ENCODE measurements at places on chromosomes 5 and 9.

DNA sequence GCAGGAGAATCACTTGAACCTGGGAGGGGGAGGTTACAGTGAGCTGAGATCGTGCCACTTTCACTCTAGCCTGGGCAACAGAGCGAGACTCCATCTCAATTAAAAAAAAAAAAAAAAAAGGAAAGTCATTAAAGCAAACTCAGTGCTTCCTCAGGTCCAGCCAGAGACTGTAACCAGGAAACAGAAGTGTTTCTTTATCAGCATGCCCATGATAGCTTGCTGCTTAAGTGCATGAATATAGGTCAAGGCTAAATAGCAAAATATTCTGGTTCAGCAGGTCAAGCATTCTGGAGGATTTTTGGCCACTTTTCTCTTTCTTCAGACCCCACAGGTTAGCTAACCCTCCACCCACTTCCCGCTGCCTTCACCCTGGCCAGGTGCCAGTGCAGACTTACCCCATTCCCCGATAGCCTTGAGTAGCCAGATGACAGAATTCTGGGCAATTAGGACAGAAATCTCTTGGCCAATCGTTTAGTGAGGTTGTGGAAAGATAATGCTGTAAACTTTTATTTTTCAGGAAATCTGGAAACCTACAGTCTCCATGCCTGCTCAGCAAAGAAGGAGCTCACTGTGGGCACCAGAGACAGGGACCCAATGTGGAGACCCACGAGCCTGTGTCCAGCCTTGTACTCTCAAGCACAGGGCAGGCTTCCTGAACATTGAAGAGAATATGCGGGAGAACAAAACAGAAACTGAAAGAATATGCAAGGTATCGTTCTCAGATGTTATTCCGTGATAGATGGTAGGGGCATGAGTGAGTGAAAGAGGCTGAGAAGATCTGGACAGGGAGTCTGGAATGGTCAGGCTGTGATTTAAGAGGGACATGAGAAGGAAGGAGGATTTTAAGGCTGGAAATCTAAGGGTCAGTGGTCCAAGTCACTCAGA lies 4.2 kb upstream of the UGT3A2 start:
- DNase-seq = no peak

- DNase-seq = no peak
These were observed 24.7 kb downstream of the SLC1A3 start for GRCh38 chr5:36631154-36631553.

GRCh38 chr5:52893105-52893504 lies 96.0 kb upstream of the ITGA2 start:
- no peak for DNase-seq

GRCh38 chr9:21974722-21975409 lies 19.3 kb downstream of the CDKN2A start:
- peak; percentile 80 for DNase-seq

- DNase-seq = peak; percentile 98
These were observed 120.6 kb downstream of the C9orf50 start for GRCh38 chr9:129500161-129500862.

- no peak for DNase-seq
These were observed 10.6 kb upstream of the NR3C1 start for GRCh38 chr5:143413958-143414669.

DNA sequence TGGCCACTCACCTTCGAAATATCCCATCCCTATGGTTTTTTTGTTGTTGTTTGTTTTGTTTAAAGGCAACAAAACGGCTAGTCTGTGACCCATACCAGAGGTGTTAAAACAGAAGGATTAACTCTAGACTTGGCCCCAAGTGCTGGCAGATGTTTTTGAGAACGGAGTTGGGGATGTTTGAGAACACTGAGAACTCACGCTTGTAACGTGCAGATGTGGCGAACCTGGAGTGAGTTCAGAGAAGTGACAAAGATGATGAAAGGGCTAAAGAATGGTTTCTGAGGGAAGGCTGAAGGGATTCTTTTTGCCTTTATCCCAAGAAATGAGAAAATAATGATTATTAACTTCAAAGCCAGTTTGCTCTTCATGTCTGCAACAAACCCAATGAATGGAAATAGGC lies 286.5 kb downstream of the ZNF608 start:
- DNase-seq = no peak

- DNase-seq = peak; percentile 92
These were observed 49.0 kb downstream of the PSD2 start for GRCh38 chr5:139844472-139845145.

GRCh38 chr9:80885894-80886293 lies 803.5 kb downstream of the TLE1 start:
- DNase-seq = no peak

- peak; percentile 58 for DNase-seq
These were observed 1.3 kb upstream of the NRARP start for GRCh38 chr9:137303151-137303892.

- DNase-seq = no peak
These were observed 19.7 kb downstream of the ANXA2R start for GRCh38 chr5:43020399-43020746.

DNA sequence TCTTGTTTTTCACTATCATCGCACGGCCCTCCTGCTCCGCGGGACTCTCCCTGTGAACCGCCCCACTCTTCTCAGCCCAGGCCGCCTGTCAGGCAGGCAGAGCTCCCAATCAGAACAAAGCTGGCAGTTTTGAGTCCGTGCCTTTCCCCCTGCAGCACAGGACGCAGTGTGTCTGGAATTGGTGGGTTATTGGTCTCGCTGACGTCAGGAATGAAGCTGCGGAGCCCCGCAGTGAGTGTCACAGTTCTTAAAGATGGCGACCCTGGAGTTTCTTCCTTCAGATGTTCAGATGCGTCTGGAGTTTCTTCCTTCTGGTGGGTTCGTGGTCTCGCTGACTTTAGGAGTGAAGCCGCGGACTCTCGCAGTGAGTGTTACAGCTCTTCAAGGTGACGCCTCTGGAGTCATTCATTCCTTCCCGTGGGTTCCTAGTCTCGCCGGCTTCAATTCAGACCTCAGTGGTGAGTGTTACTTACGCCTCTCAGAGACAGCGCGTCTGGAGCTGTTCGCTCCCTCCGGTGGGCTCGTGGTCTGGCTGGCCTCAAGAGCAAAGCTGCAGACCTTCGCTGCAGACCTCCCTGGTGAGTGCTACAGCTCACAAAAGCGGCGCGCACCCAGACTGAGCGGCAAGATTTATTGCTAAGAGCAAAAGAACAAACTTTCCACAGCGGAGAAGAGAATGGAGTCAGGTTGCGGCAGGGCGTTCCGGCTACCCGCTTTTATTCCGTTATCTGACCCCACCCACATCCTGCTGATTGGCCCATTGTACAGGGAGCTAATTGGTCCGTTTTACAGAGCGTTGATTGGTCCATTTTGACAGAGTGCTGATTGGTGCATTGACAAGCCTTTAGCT lies 7.4 kb downstream of the ZDHHC11B start:
- peak; percentile 43 for DNase-seq

GRCh38 chr9:35627575-35627974 lies 9.4 kb upstream of the CD72 start:
- no peak for DNase-seq

GRCh38 chr5:160185626-160186360 lies 43.5 kb upstream of the FABP6 start:
- no peak for DNase-seq

DNA sequence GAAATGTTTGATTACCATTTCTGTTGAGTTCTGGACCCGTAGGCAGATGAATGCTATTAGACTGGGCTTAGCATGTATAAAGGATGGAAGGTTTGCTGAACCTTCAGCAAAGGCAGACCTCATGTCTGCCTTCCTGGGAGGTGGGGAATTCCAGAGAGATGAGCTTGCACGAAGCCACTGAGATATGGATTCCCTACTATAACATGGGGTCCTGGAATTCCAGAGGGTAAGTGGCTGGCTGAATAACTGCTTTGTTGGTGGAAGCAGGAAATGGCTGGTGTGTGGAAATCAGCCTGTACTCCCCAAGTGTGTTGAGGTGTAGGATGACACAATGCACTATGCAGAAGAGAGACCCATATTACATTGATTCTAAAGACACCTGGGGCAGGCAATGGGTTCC lies 526.4 kb downstream of the CTNND2 start:
- peak; percentile 81 for DNase-seq

DNA sequence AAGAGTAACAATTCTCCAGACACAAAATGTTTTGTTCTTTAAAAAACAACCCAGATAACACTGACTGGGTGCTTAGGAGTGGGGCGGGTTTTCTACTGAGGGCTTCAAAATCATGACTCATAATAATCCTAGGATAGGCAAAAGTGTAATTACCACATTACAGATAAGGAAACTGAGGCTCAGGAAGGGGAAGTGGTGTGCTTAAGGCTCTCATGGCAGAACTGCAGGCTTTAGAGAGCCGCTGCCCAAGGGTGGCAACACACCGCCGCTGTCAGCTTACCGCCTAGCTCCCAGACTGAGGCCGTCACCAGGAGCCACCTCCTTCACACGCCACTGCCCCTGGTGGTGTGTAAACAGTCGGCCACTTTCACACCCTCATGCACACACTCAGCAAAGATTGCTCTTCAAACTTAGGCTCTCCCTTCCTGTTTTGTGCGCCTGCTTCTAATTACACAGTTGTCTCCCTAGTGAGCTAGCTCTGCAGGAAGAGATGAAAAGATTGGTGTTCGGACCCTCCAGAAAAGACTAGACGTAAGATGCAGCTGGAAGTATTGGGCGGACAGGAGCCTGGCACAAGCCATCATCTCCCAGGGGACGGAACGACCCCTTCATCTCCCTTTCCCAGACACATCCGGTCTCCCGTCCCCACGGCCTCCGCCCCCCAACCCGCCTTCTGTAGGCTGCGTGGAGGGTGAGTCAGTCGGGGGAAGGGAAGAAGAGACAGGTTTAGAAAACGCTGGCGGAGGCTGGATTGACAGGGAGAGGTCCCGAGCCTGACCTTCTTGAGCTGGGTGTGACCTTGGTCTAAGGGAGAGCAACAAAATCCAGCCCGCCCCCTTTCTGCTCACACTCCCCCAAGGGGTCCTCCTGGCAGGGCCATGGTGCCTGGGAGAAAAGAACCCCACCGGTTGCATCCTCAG lies 162.7 kb downstream of the SYK start:
- DNase-seq = peak; percentile 82

DNA sequence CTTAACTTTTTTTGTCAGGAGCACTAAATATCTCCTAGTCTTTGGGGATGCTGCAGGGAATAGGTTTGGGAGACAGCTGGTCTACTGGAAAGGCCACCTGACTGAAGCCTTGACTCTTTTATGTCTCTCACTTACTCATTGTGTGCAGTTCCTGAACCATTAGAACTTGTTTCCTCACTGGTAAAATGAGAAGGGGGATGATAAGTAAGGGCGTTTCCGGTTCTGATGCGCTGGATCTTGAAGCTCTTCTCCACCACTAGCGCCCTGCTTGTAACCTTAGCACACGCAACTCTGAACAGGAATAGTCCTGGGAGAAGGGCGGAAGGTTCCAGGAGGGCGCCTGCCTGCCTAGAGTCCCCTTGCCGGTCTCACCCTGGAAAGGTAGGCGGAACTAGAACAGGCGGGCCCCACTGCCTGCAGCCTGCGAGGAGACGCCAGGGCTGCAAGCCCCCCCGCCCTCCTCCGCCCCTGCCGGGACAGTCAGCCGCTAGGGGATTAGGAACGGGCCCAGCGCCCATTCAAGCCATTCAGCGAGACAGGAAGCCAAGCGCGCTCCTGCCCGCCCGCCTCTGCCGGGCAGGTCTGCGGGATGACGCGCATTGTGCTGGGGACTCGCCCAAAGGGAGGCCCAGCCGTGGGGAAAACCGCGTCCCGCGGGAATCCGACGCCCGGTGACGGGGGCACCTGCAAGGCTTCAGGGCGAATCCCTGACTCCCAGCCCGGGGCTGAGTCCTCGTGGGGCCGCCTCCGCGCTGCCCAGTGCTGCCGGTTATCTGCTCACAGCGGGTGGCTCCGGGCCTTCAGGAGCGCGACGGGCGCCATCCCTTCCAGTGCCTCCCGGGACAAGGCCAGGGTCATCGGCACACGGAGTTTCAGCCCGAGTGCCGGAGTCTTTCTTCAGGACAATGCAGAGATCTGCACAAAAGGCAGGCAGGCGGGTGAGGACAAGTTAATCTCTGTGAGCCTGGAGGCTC lies 44.0 kb upstream of the XPA start:
- peak; percentile 95 for DNase-seq

GRCh38 chr5:71839096-71839884 lies 120.2 kb downstream of the CARTPT start:
- peak; percentile 63 for DNase-seq

GRCh38 chr5:95177456-95177855 lies 107.4 kb downstream of the MCTP1 start:
- DNase-seq = no peak

- DNase-seq = no peak
These were observed 290.5 kb upstream of the MEF2C start for GRCh38 chr5:89173528-89173927.

DNA sequence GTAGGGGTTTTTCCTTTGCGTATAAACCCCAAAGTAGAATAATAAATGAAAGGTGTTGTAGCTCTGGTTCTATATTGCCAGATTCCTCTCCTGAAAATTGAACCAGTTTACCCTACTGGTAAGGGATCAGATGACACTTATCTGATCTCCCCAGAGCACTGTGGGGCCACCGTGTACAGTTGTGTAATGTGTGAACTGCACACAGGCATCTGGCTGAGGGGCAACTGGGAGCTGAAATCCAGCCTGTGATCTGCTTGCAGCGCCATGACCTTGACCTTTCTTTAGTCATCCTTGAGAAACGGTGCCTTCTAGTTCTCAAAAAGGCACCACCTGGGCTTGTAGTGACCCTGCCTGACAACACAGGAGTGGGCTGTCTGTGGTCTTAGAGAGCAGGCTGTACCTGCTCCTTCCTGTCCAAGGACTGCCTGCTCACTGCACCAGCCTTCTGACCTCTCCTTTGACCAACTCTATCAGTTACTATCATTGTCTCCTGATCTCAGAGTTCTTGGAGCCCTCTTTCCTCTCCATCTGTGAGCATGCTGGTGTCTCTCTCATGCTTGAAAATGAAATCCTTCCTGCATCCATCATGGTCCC lies 40.2 kb downstream of the PDE6A start:
- DNase-seq = no peak

DNA sequence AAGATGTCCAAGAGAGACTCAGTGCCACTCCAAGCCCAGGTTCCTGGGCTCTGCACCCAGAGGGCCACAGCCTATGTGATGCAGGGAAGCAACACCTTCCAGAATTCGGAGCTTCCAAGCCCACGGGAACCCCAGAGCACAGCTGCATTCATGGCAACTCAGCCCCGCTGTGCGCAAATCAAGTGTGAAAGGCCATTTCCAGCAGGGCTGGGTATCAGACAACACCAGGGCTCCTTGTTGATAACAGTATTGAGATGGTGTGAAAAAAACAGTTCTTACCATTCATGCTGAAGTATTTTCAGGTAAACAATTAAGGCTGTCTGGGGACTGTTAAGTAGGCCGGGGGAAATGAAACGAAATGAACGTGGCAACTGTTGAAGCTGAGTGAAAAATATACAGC lies 10.1 kb downstream of the ROR2 start:
- DNase-seq = no peak

GRCh38 chr5:81506900-81507588 lies 113.1 kb upstream of the ACOT12 start:
- DNase-seq = peak; percentile 76

- DNase-seq = peak; percentile 44
These were observed 65.3 kb upstream of the ADAMTS2 start for GRCh38 chr5:179410291-179411160.

- DNase-seq = no peak
These were observed 967.2 kb downstream of the TLE4 start for GRCh38 chr9:80538976-80539375.

All from islet precursor cell (in vitro differentiated cells).